ENCODE measurements at places on chromosomes 7 and 10.

GRCh38 chr7:76225379-76225778, 23.7 kb downstream of the SRRM3 start:
- peak; percentile 1 for DNase-seq

GRCh38 chr7:22109761-22110160, 164.1 kb upstream of the CDCA7L start:
- no peak for DNase-seq

DNA sequence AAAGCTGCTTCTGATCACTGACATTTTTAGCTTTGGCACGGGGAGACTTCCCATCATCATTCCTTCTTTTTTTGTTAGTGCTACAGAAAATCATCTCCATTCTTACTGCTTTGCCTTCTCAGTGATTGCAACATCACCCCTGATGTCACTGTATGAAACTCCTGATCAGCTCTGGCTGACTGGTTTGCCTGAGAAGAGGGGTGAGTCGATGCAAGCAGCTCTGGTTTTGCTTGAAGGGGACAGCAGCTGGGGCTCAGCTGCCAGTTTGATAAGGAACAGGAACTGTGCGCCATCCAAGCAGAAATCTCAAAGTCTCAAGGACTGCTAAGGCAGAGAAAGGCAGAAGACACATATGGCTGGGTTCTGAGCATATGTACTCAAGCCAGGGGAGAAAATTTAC, 808.5 kb upstream of the CELF2 start:
- no peak for DNase-seq

DNA sequence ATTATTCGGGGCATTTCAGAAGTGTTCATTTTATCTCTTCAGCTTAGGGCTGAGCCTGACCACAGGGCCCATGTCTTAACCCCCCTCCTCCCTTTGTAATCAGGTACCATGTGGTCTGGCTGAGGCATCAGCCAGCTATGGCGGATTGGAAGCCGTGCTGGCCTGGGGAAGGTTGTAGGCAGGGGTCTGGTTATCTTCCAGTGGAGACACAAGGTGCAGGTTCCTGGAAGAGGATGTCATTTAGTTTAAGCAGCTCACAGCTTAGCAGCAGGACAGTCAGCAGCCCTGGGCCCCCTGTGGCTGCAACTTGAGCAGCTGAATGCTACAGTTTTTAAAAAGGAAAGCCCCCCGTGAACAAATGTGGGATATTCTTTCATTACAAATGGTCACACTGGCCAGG, 22.1 kb downstream of the BAG3 start:
- DNase-seq: no peak

DNA sequence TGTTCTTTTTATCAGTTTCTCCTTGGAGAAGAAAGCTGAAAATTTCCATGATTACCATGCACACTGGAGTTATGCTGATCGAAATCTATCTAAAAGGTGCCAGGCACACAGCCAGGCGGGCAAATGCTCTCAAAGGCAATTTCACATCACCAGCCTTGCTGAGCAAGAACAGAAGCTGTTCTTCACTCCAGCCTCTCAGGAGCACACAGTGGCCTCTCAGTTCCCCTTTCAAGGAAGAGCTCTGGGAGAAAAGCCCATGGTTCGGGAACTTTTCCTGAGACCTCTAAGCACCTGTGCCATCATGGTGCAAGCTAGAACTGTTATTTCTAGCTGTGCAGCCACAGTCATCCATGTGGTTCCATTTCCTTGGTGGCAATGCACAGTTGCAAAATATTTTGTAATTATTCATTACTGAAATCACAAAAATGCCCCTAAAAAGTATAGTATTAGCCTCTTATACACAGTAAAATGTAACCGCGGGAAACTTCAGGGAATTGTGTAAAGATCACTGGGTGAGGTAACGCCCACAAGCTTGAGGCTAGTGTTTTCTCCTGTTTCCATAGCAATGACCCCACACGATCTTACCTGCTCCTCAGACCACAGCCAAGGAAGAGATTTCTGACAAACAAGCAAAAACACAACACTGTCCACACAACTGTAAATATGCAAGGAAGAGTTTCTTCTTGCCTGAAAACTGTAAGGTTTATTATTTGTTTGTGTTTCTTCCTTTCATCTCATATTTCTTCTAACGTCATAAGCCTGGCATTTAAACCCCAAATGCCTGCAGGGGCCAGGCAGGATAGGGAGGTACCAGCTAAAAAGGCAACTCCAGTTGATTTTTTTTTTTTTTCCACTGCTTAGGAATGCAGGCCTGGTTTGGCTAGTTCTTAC, 121.2 kb downstream of the FAM107B start:
- DNase-seq: peak; percentile 78

GRCh38 chr10:19789607-19790006, 26.6 kb upstream of the PLXDC2 start:
- no peak for DNase-seq

DNA sequence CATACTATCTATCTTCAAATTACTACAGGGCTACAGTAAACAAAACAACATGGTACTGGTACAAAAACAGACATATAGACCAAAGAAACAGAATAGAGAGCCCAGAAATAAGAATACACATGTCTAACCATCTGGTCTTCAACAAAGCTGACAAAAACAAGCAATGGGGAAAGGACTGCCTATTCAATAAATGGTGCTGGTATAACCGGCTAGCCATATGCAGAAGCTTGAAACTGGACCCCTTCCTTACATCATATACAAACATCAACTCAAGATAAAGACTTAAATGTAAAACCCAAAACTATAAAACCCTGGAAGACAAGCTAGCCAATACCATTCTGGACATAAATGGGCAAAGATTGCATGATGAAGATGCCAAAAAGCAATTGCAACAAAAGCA, 1143.7 kb downstream of the DNAJB9 start:
- no peak for DNase-seq

- DNase-seq: no peak
These were observed 12.1 kb upstream of the GRIFIN start for GRCh38 chr7:2488272-2488645.

GRCh38 chr10:86367152-86367951, 757 bp upstream of the GRID1 start:
- no peak for DNase-seq

DNA sequence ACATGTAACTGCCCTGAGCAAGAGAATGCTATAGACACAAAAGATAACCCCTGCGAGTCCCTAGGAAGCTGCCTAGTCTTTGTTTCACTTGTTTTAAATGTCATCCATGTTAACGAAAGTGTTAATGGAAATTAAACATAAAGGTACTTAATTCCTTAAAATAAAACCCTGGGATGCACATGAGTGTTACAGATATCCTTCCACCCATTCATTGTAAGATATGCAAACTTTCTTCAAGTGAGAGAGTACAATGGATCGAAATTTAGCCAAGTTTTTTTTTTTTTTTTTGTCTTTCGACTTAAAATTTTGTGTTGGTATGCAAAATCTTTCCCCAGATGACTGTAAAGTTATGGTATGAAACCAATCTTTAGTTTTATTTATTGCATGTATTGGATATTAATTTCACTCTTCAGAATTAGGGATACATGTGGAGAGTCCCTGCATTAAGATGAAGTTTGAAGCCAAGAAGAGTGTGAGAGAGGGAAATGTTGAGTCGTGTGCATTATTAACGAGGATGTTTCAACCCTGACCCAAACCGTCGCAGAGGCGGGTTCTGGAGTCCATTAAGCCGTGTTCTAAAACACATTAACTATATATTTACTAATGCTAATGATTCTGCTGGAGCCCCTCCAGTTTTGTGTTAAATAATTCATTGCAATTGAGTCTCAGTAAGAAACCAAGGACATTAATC, 1.6 kb downstream of the CDK14 start:
- DNase-seq: no peak

DNA sequence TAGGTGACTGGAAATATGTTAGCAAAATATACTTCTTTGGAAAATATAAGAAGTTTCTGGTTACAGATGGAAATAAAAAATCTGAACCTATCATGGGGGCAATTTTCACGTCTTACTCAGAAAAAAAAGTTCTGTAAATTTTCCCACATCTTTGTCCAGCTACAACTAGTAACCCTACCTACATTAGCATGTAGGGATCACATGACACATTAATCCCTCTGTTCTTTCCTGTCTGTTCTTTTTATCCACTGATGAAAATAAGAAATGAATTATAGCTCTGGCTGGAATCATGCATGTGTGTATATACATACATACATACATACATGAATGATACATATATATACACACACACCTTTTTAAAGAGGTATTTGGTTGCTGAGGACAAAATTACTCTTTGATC, 3.6 kb upstream of the FAM53B start:
- no peak for DNase-seq

DNA sequence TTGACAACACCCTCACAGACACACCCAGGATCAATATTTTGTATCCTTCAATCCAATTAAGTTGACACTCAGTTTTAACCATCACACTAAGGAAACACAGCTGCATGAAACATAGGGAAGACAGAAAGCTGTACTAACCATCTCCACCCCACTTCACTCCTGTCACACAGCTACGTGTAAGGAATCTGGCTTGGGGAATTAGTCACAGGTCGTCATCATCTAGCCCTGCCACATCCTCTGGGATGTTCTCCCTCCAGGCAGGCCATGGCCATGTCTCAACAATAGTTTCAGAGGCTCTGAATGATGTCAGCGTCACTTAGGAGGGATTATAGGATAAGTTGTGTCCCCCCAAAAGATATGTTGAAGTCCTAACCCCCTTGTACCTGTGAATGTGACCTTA, 10.8 kb upstream of the SEMA3C start:
- DNase-seq: no peak

GRCh38 chr10:89274928-89275327, 23.4 kb upstream of the LIPA start:
- no peak for DNase-seq

DNA sequence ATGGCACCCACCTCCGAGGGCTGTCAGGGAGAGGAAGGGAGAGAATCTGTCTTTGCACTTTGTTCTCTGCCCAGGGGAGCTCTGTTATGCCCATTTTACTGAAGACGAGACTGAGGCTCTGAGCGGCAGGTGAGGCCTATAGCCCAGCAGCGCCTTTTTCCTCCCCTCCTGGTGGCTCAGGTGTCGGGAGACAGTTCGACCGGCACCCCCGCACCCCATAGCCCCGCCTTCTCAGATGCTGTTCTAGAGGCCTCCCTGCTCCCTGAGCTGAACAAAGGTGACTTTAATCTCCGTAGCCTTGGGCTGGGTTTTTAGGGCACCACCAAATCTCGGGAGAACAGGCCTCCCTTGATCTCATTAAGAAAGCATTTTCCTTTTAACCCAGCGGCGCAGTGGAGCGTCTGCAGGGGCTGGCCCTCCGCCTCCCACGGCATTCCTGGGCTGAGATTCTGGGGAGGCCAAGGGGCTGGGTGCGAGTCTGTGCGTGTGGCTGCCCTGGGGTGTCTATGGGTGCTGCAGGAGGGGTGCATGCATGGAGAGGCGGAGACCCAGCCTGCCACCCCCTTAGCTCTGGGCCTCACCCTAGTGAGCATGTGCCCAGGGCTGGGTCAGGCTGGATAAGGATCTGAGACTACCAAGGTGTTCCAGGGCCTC, 3.3 kb downstream of the LFNG start:
- DNase-seq: no peak

DNA sequence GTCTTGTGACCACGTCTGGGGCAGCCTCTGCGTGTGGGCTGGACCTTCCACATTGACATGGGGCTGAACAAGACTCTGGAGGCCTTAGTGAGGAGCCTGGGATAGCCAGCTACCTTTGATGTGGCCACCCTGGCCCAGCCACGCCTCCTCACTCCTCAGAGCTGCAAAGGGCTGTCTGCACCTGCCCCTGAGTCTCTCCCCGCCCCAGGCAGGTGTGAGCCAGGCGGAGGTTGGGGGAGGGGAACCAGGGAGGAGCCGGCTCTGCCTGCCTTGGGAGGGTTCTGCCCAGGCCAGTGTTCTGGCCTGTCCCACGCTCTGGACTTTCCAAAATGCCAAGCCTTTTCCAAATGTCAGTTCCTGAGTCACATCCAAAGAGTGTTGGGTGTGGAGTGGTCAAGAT, 72.2 kb downstream of the GTF2IRD1 start:
- DNase-seq: no peak

- DNase-seq: no peak
These were observed 8.0 kb upstream of the PRKAR2B start for GRCh38 chr7:107036535-107036934.

DNA sequence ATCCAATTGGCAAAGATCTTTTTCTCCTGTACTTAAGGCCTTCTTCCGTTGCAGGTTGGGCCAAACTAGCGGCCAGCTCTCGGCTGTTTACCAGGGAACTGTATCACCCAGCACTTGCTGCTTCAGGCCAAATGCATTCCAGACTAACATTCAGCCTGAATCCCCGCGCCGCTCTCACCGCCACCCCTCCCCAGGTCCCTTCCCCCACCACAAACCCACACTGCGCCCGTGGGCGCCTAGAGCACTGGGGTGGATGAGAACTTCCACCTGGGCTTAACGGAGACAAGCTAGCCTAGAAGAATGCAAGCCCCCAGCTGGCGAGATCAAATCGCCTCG, 676 bp downstream of the TCAF1 start:
- no peak for DNase-seq

DNA sequence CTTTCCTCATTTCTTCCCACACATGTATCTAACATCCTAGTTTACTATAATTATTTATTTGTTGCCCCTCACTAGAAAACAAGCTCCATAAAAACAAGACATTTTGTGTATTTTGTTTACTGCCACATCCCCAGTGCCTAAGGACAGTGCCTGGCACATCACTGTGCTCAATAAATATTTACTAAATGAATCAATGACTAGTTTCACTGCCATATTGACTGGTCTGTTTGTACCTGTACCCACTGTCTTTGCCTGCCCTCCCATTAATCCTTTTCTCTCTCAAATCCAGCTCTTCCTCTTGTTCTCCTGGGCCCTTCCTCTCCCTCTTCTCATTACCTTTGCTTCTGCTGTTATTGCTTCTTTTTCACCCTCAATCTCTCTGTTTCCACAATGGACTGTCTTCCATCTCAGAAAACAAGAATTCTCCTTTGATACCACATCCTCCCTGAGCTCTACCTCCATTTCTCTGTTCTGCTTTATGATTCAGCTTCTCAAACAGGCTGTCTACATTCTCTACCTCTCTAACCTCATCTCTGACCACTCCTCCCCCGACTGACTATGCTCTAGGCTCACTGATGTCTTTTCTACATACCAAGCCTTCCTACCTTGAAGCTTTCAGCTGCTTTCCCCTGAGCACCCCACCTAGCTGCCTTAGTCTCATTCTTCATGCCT, 8.3 kb upstream of the FAM133B start:
- no peak for DNase-seq

DNA sequence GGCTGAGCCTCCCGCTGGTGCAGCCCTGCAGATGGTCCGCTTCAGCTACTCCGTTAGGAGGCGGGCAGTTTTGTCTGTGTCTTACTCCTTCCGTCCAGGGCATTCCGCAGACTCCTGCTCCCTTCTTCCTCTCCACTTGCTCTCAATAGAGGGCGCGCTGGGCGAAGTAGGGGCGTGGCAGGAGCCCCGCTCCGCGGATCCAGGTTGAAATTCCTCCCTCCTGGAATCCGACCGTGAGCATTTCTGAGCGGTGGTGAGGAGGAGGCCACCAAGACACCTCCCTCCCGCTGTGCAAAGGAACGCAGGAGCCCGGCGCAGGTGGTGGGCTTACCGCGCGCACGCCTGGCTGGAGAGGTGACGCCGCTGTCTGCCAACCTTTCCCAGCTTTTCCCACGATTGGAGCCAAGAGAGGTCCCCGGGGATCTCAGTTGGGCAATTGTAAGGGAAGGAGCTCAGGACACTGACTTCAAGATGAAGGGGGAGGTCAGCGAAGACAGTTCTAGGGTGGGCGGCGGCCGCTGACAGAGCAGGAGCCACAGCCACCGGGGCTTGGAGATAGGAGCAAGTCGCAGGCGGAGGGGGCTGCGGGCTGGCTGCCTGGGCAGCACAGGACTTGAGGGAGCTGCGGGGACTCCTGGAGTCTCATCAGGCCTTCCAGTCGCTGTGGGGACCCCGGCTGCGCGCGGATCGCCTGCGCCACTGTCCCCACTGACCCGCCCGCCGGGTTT, 1011.3 kb downstream of the XPNPEP1 start:
- DNase-seq: no peak

GRCh38 chr10:78166261-78166660, 132.6 kb downstream of the RPS24 start:
- no peak for DNase-seq
